ENCODE measurements at places on chromosomes 13 and 19.

GRCh38 chr19:50793558-50794065 is 3.4 kb downstream of the ACP4 start:
- ATAC-seq = no peak

DNA sequence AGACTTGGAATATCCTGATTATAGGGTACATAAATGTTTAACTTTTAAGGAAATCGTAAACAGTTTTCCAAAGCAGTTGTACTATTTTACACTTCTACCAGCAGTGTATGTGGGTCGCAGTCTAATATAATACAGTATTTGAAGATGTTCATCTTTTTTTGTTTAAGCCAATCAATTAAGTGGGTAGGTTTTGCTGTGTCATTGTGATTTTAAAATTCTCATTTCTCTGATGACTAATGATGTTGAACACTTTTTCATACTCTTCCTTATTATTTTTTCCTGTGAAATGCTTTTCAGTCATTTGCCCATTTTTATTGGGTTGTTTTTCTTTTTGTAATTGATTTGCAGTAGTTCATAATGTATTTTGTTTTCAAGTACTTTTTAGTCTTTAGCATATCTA is 2689.7 kb downstream of the PCDH9 start:
- no peak for ATAC-seq

DNA sequence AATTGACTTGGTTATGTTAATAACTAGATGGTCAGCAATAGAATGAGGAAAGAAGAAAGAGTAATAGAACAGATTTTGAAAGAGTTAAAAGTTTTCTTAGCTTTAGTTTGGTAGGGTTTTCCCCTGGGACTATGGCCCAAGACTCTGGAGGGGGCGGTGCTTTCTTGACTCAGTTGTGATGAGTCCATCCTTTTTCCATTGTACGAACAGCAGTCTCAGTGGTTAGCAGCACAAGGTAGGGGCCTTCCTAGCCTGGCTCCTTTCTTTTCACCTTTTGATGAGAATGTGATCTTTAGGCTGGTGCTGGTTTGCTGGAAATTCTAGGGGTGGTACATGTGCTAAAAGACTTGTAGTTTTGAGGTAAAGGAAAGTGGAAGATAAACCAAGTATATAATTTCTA is 38.8 kb downstream of the ZNF506 start:
- no peak for ATAC-seq

DNA sequence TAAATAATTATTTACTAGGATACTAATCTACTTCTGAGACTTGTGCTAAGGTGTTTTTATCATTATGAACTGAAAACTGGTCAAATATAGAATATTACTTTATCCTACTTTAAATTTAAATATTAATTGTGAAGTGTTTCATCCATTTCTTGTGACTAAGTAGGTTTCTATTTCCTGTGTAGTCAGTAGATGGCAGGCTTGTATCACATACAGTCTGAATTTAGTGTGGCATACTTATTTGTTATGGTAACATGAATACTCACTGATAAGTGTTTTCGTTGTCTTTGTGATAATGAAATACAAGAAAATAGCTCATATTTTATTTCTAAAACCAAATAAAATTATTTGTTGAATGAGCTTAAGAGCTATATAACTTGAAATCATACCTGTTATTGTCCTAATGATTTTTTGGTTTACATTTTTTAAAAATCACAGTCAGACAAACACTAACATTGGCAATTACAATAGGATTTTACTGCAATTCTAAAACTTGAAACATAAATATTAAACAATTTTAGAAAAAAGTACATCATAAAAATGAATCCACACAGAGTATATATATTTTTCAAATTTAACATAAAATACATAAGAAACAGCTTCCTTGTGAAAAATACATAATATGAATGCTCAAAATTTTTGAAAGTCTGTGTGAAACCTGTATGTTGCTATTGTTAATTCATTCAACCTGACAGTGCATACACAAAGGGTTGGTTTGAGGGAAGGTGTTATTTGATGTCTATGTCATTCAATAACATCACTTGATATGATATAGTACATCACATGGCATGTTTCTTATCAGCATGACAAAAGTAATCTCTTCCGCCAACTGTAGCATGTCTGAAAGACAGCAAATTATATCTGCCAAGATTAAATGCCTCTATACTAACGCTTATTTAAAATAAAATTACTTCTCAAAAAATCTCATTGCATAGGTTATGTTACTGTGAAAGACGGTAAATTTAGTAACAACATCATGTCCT is 904.8 kb upstream of the PCDH20 start:
- no peak for ATAC-seq

- peak; percentile 97 for ATAC-seq
Observed at GRCh38 chr19:27793128-27793643, 1419.8 kb downstream of the UQCRFS1 start.

DNA sequence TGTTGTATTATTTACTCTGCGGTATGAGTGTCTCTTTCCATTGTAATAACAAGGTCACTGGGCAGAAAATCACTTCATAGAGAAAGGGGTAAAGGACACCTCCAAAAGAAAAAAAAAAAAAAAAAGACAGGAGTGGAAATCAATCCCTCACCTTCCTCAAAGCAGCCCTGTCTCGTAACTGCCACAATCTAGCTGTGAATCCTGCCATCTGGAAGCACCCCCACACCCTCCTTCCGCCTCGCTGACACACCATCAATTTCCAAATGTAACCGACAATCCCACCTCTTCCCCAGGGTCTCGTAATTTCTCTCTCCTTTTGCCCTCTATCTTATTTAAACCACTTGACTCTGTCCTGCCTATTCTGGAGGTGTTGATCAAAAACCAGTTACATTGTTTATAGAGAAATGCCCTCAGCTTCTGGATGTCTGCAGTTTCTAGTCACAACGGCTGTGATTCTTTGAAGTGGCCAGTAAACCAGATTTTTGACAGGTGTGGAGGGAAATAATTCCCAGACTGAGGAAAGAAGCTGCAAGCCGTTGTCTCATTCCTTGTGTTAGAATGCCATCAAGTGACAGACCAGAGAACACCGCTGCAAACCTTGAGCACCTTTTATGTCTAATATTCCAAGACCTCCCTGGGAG is 9.1 kb upstream of the POP4 start:
- no peak for ATAC-seq

DNA sequence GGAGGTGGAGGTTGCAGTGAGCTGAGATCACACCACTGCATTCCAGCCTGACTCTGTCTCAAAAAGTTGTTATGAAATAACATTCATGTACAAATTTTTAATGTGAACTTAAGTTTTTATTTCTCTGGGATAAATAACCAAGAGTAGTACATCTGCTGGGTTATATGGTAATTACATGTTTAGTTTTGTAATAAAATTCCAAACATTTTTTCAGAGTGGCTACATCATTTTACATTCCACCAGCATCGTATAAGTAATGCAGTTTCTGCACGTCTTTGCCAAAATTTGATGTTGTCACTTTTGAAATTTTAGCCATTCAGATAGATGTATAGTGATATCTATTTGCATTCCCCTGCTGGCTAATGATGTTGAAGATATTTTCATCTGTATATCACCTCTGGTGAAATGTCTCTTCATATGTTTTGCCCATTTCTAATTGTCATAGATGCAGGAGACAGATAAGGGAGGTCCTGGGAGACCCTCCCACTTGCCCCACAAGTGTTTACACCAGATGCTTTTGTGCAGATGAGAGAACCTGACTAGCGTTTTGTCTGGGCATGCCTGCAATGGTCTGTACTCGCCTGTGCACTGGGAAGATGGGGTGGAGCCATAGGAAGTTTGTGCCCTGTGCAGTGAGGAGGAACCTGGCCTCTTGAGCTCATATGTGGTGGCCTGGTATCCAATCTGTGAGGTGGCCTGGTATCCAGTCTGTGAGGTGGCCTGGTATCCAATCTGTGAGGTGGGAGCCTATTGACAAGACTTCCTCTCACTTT is 12.7 kb upstream of the KBTBD6 start:
- peak; percentile 58 for ATAC-seq

GRCh38 chr19:10686661-10687517 is 14.3 kb upstream of the QTRT1 start:
- peak; percentile 85 for ATAC-seq

- ATAC-seq = no peak
Observed at GRCh38 chr13:34750078-34750931, 191.8 kb upstream of the NBEA start.
